ENCODE measurements at places on chromosomes 6 and 20.
A peak's percentile ranks its signal among the peaks of the same experiment; 100 is the strongest.

GRCh38 chr6:163779727-163780284 lies 365.3 kb downstream of the QKI start:
- DNase-seq, result no peak

GRCh38 chr6:27294409-27294808 lies 17.7 kb downstream of the POM121L2 start:
- DNase-seq, result no peak

- DNase-seq, result no peak
Observed at GRCh38 chr6:39521958-39522357, 199.5 kb upstream of the KCNK16 start.

GRCh38 chr6:105051941-105052471 lies 95.1 kb downstream of the LIN28B start:
- DNase-seq, result no peak

- no peak for DNase-seq
Observed at GRCh38 chr6:11580686-11581405, 43.3 kb downstream of the TMEM170B start.

GRCh38 chr20:63235399-63235983 lies at the start of gene BIRC7:
Gene BIRC7, plus strand, starts transcription at chr20:63235905. Its CDS starts 192 bp downstream, at chr20:63236097.
- no peak for DNase-seq

- no peak for DNase-seq
Observed at GRCh38 chr6:155408981-155409380, 46.7 kb downstream of the NOX3 start.

- no peak for DNase-seq
Observed at GRCh38 chr6:88882536-88882935, 80.9 kb downstream of the RNGTT start.

- no peak for DNase-seq
Observed at GRCh38 chr20:45097485-45098102, 3.3 kb downstream of the KCNS1 start.

DNA sequence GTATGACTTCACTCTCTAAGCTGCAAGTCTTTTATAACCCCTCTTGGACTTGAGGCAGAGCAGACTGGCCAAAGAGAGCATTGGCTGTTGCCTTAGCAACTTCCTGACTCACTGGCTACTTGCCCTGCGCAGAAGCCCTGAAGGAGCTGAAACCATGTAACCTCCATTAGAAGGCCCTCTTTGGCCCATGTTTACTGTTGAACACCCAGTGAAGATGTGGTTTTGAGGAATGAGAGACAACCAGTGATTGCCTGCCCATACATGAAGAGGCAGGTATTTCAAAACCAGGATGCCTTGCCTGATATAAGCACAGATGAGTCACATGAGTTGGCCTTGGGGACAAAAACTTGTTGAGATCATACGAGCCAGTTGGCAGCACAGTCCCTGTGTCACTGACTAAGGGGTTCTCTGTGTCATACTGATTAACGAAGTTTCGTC lies 182.5 kb downstream of the EDN1 start:
- no peak for DNase-seq

DNA sequence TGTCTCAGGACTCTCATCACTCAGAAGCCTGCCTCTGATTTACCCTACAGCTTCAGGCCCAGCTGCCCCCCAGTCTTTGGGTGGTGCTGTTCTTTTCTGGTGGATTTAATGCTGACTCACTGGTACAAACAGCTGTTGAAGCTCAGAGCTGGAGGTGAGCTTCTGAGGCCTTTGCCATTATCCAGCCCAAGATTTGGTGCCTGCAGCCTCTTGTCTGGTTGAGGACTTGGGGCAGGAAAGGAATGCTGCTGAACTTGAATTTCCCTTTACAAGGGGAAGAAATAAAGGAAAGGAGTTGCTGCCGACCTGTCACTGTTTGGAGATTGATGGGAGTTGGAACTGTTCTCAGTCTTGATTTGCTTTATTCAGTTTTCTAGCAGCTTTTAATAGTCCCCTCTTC lies 19.8 kb downstream of the ABCF1 start:
- DNase-seq, result no peak

DNA sequence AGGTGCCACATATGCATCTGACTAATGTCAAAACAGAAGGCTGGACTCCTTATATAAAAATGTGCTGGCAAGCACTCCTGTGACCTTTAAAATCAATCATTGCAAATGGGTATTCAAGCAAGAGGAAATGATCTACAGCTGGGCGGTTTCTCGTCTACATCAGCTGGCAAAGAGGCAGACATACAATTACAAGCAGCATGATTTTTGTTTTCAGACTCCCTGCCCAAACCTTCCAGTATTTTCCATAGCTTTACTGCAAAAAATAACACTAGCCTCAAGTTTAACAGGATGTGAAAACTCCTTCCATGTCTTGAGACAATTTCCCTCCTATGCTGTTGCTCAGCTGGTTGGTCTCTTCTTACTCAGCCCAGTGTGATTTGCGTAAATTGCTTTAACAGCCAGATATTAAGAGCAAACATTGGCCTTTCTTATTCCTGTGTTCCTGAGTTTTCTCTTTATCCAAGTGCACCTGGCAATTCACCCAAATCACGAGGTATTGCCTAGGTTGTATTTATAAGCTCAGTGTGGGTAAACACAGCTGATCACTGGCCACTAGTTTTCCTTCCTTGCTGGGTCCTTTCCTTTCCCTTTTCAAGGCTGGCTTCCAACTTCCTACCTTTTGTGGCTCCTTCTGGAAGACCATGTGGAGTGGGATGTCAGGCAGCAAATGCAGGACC lies 130.4 kb downstream of the MOXD1 start:
- DNase-seq, result no peak

DNA sequence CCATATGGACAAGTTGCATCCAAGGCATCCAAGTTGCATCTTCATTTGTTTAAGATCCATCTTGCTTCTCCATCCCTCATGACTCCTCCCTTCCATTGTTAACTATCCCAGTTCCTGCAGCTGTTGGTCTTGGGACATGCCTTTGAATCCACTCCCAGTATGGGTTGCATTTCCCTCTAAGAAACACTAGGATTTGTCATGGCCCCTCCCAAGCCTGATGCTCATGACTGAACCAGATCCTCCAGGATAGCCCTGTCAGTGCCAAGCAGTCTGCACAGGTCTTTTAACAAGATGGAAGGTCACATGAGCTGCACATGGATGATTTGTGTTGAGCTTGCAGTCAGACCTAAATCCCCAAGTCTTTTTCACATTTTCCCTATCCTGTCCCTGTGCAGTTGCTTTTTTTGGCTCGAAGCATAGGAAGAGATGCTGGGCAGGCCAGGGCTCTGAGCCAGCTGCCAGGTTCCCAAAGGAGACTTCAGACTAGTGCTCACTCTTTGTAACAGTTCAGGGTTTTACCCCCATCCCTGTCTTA lies 4.2 kb downstream of the PPP2R5D start:
- no peak for DNase-seq

DNA sequence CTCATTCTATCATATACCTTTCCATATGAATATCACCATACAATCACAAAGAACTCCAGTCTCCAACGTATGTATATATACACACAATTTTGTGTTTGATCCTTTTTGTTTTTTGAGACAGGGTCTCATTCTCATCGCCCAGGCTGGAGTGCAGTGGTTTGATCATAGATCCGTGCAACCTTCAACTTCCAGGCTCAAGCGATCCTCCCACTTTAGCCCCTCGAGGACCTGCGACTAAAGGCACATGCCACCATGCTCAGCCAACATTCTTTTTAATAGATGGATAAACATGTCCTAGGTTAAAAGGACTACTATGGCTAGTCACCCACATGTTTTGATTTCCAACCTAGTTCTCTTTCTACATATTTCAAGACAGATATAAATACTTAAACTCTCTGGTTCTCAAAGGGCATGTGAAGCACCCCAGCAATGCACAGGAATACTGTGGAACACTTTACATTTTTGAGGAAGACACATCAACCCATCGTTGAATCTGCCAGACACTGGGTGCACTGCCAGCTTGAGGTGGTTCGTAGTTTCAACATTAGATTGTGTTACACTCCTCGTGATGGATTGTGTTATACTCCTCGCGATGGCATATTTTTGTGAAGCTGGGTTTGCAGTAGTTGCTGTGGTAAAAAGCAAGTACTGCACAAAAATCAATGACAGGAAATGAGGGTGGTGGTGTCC lies 40.4 kb downstream of the CSNK2A1 start:
- DNase-seq, result no peak

DNA sequence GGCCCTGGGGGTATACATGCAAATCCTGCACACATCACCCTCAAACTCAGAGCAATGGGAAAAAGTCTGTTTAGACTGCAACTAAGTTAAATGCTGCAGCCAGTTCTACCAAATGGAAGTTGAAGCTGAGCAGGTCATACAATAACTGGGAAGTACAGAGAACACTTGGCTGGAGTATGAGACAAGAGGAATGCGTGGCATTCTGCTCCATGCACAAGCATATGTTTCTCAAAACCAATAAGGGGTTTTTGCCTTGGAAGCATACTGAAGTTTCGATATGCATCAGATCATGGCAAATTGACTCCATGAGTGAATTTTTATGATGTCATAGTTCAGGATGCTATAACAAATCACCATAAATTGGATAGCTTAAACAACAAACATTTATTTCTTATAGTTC lies 193.8 kb downstream of the COL12A1 start:
- no peak for DNase-seq

- no peak for DNase-seq
Observed at GRCh38 chr6:147986846-147987245, 355.8 kb upstream of the SASH1 start.

- DNase-seq, result no peak
Observed at GRCh38 chr6:133540361-133540760, 299.2 kb downstream of the EYA4 start.

DNA sequence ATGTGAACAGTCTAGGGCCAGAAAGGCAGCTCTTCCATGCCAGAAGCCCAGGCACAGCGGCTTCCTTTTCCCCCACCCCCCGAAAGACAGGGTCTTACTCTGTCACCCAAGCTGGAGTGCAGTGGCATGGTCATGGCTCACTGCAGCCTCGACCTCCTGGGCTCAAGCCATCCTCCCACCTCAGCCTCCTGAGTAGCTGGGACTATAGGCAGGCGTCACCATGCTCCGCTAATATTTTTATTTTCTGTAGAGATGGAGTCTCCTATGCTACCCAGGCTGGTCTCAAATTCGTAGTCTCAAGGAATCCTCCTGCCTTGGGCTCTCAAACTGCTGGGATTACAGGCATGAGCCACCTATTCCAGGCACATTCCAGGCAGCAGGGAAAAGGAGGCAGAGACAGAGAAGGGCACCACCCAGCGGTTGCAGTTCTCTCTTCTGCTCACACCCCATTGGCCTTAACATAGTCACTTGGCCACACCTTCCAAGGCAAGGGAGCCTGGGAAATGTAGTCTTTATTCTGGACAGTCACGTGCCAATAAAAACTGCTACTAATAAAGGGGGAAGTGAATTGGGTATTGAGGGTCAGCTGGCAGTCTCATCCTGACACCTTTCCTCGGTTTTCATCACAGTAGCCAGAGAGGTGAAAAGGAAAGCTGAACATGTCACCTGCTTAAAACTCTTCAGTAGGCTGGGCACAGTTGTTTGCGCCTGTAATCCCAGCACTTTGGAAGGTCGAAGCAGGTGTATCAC lies 205.9 kb downstream of the ZMYND8 start:
- peak; percentile 30 for DNase-seq

DNA sequence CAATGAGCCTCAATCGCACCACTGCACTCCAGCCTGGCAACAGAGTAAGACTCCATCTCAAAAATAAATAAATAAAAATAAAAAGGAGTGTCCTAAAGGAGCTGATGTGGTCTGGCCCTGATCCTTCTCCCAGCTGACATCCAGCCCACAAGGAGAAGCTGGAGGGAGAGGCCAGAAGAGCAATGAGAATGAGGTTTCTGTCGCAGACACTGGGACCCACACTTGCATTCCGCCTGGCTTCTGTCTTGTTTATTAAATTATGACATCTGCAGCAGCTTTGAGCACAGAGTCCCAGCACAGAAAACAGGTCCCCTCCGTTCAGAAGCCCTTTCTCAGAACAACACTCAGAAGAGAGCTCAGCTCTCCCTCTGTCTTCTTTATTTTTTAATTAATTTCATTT lies 10.3 kb upstream of the E2F1 start:
- DNase-seq, result no peak

DNA sequence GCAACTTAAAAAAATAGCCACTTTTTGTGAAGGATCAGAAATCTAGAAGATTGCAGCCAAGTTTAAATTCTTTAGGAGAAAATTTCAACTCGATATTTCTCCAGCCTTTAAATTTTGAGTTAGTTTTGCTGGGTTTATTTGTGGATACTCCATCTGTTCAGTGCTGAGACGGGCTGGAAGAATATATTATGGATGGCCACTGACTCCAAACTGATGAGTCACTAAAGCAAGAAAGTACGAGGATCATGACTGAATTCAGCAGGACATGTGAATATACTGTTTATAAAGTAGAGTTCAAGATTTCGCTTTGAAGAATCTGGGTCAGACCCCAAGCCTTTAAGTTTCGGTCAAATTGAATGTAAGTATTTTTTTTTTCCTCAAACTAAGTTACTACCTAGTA lies 199.5 kb downstream of the ADGRB3 start:
- no peak for DNase-seq

GRCh38 chr20:46144432-46145025 lies 26.4 kb downstream of the CD40 start:
- DNase-seq, result no peak

DNA sequence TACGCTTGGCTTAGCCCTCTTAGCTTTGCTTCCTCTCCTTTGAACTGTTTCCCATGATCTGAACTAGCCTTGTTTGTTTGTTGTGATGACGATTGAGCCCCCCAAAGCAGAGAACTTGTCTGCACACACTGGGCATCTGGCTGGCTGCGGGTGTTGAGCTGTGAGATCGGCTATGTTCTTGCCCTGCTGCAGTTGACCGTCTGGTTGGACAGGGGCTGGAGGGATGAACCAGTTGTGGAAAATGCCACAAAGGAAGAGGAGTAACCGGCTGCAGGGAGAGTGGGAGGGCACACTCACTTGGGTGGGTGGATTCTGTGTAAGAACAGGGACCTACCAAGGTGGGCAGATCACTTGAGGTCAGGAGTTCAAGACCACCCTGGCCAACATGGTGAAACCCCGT lies 12.4 kb upstream of the RSPO4 start:
- DNase-seq, result no peak

DNA sequence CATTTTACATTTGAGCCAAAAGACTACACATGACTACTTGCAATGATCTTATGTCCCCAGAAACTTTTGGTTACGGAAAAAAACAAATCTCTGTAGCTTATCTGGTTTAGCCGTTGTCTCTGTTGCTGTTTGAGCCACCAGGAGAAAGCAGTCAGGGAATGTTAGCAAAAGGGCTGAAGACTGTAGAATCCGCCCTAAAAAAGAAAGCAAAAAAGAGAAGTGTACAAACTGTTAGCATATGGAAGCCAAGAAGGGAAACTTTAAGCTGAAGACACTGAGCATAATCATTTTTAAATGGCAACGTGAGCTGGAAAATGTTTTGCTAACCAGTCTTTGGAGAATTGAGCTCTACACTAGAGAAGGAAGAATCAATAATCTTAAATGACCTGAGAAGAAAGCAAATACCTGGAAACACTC lies 69.9 kb upstream of the MYLIP start:
- no peak for DNase-seq

GRCh38 chr6:113995634-113996033 lies 24.7 kb upstream of the HDAC2 start:
- DNase-seq, result no peak

DNA sequence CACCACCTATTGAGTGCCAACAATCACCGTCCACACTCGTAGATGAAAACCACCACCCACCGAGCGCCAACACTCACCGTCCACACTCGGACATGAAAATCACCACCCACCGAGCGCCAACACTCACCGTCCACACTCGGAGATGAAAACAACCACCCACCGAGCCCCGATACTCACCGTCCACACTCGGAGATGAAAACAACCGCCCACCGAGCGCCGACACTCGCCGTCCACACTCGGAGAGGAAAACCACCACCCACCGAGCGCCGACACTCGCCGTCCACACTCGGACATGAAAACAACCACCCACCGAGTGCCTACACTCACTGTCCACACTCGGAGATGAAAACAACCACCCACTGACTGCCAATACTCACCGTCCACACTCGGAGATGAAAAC lies 129.3 kb downstream of the IRF4 start:
- DNase-seq, result no peak
